Cardiac atrium fibroblast (primary cell): ENCODE measurements at places on chromosomes 12 and 14. TPM values are rescaled to one million over a fixed set of nuclear protein-coding genes. Genes with fewer than 3 reads are reported as not detected.

AHNAK2 gene
- 28.5 and 28.7 TPM in 2 replicates for total RNA-seq

BICDL1 gene
- total RNA-seq = not detected in 2 replicates

MAPKAPK5 gene
- total RNA-seq = 29.1 and 47.8 TPM in 2 replicates

RBP5 gene
- not detected in 2 replicates for total RNA-seq

KCNJ8 gene
- 0.16 and 0.36 TPM in 2 replicates for total RNA-seq

FOXN4 gene
- not detected in 2 replicates for total RNA-seq

IRAK3 gene
- 22.0 and 39.5 TPM in 2 replicates for total RNA-seq

KLHL33 gene
- total RNA-seq = 0.49 TPM in 1 of 2 replicates, not detected in the other

YEATS4 gene
- total RNA-seq = 12.3 and 37.3 TPM in 2 replicates

OR10G2 gene
- not detected in 2 replicates for total RNA-seq

RFX4 gene
- not detected in 2 replicates for total RNA-seq

TRPV4 gene
- 0.65 and 1.1 TPM in 2 replicates for total RNA-seq
